ENCODE measurements at places on chromosomes 2 and 18. TPM values are rescaled to one million over a fixed set of nuclear protein-coding genes. Genes with fewer than 3 reads are reported as not detected.

COLEC11 gene
- not detected for total RNA-seq

GRCh38 chr2:144666032-144666431 lies 146.1 kb upstream of the ZEB2 start:
- no peak for DNase-seq

- DNase-seq = no peak
Measured at GRCh38 chr18:14922031-14922430, 174.1 kb downstream of the ANKRD30B start.

- DNase-seq = no peak
Measured at GRCh38 chr2:56012221-56012765, 88.7 kb upstream of the EFEMP1 start.

- no peak for DNase-seq
Measured at GRCh38 chr18:63175264-63175663, 144.3 kb downstream of the BCL2 start.

DNA sequence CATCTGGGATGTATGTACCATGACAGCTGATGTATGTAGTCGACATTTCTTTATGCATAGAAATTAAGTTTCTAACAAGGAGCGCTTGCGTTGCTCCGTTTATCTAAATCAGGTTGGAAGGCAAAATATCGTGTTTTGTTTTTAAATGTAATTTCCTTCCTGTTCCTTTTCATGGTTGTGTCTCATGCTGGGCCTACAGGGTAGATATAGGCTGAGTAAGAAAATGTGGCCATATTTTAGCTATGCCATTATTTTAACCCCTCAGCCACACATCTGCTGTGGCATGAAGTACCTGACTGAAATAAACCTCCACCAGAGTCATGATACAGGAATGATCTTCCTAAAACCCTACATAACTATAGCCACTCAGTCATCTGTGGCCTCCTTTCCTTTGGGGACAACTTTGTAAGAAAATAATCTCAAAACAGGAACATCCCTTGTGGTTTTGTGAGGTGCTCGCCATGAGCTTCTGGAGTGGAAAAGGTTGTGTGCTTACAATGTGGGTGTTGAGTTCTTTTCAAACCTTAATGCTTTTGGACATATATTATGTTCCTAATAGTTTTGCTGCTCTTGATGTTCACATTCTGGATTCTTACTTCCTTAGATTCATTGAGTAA lies 214.3 kb downstream of the FAM210A start:
- peak; percentile 62 for DNase-seq

DNA sequence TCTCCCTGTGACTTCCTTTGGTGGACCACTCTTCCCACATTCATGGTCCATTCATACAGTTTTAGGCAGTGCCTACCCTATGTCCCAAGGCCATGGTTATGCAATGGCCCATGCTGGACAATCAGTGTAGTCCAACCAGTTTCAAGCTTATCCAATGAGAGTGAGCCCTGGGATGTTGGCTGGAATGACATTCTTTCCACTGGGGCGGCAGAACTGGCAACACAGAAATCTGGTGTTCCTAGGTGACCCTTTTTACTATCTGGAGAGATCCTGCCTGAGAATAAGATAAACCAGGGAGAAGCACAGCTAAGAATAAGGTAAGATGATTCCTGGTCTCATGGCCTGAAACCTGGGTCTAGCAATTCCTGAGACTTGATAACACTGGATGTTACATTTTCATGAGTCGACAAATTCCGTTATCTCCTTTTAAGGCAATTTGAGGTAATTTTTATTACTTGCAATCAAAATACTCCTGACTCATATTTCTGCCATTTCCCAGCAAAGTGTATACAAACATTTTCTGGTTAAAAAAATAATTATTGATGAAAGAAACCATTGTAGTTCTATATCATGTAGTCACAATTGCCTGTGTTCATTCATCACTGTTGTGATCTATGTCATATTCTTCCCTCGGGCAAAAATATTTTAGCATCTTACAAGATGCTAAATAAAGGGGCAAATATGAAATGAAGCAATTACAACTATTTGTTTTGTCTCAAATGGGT lies 271.5 kb upstream of the LYPD1 start:
- no peak for DNase-seq
